ENCODE measurements at places on chromosomes 13 and 19.

- no peak for DNase-seq
These were observed 1587.8 kb downstream of the PCDH9 start for GRCh38 chr13:65642301-65642700.

DNA sequence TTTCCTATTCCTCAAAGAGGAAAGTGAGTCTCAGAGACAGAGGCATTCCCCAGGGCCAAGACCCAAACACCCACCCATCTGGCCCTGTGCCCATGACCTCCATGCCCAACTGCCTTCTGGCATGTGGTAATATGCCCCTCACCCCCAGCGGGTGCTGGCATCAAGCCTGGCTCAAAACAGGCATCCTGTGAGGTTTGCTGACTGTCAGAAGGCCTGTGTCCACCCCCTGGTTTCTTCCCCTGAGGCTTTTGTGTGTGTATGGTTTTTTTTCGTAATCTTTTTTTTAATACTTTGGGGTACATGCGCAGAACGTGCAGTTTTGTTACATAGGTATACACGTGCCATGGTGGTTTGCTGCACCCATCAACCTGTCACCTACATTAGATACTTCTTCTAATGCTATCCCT, 7.6 kb upstream of the KANK2 start:
- no peak for DNase-seq

GRCh38 chr13:65497265-65497664, 1732.9 kb downstream of the PCDH9 start:
- DNase-seq = no peak

DNA sequence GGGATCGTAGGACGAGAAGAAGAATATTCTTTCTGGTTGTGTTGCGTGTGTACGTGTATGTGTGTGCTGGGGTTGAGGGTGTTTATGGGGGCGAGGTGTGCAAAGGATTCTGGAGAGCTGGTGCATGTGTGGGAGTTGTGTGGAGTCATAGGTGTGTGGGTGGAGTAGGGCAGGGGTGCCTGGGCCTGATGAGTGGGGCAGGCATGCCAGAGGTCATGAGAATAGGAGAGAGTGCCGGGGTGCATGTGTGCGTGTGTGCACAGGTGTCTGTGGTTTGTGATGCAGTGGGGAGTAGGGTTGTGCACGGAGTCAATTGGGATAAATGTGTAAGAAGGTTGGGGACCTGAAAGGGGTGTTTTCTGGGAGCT, 649 bp downstream of the TMEM91 start:
- no peak for DNase-seq

DNA sequence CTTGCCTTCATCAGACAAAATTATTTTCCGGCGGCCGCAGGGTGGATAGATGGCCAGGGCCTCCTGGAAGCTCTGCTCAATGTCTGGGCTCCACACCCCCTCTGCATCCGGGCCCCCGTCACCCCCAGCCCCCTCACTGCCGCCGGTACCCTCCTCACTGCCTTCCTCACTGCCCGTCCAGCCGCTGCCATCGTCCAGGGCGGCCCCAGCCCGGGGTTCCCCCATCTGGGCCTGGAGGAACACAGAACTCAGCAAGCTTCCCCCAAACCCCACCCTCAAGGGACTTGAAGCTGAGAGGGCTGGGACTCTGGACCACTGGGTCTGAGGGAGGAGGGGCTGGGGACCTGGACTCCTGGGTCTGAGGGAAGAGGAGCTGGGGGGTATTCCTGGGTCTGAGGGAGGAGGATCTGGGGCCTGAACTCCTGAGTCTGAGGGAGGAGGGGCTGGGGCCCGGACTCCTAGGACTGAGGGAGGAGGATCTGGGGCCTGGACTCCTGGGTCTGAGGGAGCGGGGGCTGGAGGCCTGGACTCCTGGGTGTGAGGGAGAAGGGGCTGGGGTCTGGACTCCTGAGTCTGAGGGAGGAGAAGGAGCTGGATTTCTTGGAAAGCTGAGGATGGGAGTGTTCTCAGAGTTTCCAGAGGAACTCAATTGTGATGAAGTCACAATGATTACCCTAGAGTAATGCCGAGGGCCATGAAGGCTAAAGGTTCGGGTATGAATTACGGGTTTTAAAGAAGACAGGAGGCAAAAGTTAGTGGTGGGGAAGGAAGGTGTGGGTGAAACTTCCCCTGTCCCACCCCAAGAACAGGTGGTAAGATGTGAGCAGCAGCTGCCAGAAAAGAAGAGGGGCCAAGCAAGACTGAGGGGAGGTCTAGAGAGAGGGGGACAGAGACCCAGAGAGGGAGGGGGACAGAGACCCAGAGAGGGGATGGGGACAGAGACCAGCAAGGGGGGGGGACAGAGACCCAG, 2.1 kb downstream of the TEAD2 start:
- DNase-seq = no peak

DNA sequence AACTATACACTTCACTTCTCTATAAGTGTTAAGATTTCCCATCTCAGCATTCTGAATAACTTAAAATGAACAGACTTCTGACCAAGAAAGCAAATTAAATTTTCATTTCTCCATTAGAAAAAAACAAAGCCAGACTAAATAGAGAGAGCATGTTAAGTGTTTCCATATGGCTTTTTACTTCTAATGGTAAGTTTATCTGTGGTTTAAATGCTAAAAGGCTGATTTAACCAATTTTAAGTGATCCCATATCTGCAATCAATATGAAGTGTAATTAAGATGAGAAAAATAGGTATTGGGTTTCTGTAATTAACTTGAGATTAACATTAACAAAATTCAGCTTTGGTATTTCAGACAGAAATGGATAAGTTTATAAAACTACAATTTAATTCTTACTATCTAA, 107.8 kb downstream of the ELF1 start:
- DNase-seq = no peak

DNA sequence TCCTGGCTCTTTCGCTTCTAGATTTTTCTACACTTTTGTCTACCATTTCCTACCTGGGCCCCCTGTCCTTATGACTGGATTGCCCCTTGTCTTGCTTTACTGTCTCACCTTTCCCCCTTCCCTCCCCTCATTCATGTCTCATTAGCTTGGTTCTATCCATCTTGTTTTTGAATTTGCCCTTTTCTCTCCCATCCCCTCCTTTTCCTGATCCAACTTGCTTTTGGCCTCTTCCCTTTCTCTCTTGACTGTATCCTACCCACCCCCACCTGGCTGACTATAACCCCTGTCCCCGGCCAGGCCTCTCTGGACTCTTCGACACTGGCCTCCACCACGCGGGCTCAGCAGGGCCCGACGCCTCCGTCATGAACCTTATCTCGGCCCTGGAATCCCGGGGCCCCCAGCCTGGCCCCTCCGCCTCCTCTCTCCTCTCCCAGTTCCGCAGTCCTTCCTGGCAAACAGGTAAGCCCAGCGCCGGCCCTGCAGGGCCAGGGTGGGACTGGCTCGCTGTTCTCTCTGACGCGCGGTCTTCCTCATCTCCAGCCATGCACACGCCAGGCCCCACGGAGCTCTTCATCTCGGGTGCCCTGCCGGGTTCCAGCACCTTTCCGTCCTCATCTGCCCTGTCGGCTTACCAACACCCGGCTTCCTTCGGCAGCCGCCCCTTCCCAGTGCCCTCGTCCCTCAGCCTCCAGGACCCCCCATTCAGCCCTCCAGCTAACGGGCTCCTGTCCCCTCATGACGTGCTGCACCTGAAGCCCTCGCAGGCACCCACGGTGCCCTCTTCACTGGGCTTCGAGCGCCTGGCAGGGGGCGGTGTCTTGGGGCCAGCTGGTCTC, 3.4 kb downstream of the PRR12 start:
- DNase-seq = no peak

DNA sequence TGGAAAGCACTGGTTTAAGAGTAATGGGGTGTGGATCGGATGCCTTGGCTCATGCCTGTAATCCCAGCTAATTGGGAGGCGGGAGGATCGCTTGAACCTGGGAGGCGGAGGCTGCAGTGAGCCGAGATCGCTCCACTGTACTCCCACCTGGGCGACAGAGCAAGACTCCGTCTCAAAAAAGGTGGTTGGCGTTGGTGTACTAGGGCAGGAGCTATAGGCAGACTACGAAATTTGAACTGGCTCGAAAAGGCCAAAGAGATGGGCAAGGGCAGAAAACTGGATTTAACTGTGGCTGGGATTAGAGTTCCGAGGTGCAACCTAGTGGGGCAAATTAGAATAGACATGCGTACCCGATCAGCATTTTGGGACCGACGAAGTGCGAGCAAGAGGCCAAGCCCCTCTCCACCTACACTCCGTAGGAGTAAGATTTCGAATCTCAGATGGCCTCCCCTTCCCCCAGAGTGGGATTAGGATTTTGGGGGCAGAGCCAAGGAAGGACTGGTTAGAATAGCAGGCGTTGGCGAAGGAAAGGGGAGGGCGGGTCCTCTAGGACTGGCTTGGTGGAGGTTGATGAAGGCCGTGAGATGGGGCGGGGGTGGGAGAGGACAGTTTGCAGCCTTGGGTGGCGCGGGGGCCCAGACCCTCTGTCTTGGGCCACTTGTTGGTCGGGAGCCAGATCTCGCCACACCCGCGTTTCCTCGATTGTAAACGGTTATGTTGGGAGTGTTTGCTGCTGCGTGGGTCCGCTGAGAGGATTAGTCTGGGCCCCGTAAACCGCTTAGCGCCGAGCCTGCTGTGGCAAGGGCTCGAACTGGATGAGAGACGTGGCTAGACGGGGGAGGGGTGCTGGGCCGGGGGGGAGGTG, 2.0 kb upstream of the INAFM1 start:
- peak; percentile 66 for DNase-seq

- DNase-seq = no peak
These were observed 1.2 kb upstream of the TRIM13 start for GRCh38 chr13:49995625-49996101.

GRCh38 chr13:27171827-27172494, 350 bp upstream of the USP12 start:
- peak; percentile 90 for DNase-seq

GRCh38 chr19:6767081-6767356, 216 bp downstream of the SH2D3A start:
- no peak for DNase-seq

DNA sequence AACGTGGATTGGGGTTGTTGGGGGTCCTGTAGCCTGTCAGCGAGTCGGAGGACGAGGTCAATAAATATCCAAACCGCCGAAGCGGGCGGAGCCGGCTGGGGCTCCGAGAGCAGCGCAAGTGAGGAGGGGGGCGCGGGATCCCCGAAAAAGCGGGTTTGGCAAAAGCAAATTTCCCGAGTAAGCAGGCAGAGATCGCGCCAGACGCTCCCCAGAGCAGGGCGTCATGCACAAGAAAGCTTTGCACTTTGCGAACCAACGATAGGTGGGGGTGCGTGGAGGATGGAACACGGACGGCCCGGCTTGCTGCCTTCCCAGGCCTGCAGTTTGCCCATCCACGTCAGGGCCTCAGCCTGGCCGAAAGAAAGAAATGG, 754 bp upstream of the SIX5 start:
- DNase-seq = peak; percentile 62

GRCh38 chr13:51613535-51613934, 29.3 kb downstream of the WDFY2 start:
- DNase-seq = no peak

DNA sequence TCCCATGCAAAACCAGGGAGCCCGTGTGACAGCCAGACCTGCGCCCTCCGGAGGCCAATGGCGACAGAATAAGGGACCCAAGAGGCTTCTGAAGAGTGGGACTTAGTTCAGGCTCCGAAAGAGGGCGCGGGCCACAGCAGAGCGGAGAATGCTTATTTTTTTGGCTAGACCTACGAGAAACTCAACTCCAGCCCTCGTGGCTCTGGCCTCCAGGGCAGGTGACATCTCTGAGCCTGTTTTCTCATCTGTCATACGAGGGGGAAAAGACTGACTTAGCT, 23.0 kb downstream of the DPP9 start:
- DNase-seq = no peak

DNA sequence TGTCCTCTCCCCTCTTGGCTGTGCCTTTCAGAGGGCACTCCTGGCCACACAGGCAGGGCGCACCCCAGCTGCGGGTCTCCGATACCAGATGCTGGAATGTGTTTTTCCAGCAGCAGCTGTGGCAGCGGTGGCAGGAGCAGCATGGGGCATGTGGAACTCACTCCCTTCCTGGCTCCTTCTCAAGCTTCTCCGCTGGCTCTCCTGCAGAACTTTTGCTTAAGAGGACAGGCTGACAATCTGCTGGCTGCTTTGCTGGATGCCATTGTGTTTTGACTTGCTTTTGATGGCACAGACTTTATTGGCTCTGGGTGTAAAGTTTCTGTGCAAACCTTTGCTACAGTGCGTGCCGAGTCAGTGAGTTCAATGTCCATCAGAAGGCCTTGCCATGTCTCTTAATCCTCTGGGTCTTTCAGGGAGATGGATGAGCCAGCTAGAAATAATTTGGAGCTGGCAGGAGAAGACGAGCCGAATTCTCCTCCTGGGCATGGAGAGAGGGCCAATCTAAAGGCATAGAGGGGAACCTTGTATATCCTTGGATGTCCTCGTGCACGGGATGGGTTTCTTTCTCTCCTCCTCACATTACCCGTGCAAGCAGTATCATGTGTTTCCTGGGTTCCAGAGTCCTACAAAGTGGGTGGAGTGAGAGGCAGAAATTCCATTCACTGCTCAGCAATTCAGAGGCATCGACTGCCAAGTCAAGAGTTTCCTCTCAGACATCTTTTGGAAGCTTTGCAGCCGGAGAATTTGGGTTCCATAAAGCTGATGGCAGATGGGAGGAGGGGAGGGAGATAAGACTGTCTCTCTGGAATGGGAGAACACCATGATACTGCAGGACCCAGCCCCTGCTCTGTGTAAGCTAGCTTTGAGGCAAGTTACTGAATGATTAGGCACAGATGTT, 231.2 kb downstream of the FGF9 start:
- no peak for DNase-seq

DNA sequence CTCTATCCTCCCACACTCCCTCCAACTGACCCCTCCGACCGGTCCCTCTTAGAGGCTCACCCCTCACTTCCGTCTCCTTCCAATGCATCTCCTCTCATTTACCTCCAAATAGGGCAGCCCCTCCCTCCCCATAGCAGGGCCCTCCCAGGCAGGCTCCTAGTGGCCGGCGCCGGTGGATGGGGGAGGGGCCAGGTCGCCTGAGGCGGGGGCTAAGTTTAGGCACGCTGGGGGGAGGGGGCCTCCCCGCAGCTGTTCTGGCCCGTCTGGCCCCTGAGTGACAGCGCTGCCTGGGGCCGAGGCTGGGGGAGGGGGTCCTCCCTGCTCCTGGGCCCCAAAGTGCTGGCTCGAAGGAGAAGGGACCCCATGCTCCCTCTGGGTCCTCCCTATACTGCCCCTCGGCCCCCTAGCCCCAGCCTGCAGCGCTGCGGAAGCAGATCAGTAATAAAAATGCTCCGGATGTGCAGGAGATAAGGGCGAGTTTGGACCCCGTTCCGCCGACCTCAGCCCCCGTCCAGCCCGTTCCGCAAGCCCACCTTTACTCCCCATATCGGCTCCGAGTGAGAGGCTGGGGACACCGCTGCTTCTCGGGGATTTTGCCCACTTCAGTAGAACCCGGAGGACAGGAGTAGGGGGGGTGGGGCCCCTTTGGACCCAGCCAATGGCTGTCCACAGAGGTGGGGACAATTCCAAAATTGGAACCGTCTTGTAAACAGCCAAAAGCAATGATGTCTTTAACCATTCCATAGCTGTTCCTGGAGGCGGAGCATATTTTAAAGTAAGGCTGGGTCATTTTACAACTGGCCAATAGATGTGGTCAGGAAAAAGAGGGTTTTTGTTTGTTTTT, 4.0 kb downstream of the RTN2 start:
- DNase-seq = no peak

Data from stimulated activated CD8-positive, alpha-beta memory T cell treated with anti-CD3 and anti-CD28 coated beads, Interleukin-4, amount 100 ng/mL, for 48 hours (primary cell).